8988T (cell line): ENCODE measurements at places on chromosomes 6 and 20.

- DNase-seq = no peak
These were observed 583.7 kb downstream of the EPM2A start for GRCh38 chr6:145151624-145152023.

GRCh38 chr6:36095497-36096391 lies 34.6 kb upstream of the MAPK13 start:
- DNase-seq = no peak

DNA sequence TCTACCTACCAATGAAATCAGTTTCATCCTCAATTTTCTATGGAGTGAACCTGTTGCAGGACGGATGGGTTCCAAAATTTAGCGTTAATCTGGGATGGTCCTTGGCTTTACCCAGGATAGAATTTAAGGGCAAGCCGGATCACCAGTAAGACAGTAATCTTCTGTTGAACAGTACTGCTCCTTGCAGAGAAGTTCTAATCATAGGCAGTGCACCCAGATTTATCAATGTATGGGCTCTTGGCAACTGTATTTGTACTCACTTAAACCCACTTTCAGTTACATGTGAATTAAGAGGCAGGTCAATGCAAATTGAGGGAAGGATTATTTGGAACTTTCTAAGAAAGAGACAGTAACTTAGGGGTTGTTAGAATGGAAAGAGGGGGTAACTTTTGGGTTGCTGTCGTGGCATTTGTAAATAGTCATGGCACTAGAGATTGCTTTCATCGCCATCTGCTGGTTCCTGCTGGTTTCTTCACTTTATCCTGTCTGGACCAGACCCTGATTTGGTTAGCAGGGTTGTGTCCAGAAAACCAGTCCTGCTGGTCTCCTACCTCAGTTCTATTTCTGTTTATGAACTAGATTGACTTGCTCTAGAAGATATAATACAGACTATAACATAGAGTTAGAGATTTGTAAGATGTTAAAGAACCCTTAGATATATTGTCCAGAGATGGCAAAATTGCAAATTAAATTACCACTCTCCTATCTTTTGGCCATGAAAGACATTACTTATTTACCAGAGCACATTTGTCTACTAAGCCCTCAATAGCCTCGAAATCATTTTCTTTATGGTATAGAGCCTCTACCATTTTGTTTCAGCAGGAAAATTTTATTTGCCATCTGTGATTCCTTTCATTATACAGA lies 646.3 kb downstream of the UTRN start:
- no peak for DNase-seq

GRCh38 chr6:17905611-17906592 lies 81.5 kb downstream of the KIF13A start:
- no peak for DNase-seq

GRCh38 chr6:105786890-105787655 lies 299.1 kb upstream of the PRDM1 start:
- DNase-seq = no peak

DNA sequence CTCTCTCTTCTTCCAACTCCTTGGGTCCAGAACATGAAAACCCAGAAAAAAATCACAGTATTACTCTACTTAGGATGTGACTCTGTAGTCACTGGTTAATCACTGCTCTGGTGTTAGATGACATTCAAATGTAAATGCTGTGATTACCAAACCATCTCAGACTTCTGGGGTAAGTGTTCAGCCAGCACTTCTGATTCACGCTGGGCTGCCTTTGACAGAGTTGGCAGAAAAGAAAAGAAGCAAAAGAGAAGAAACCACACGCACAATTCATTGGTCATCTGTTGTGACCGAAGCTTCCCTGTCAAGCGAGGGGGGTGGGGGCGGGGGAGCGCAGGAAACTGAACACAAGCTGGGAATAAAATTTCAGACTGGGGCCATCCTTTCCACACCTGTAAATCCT lies 82.7 kb downstream of the PSMG4 start:
- no peak for DNase-seq

GRCh38 chr6:167849846-167850459 lies 23.2 kb downstream of the AFDN start:
- DNase-seq = no peak

DNA sequence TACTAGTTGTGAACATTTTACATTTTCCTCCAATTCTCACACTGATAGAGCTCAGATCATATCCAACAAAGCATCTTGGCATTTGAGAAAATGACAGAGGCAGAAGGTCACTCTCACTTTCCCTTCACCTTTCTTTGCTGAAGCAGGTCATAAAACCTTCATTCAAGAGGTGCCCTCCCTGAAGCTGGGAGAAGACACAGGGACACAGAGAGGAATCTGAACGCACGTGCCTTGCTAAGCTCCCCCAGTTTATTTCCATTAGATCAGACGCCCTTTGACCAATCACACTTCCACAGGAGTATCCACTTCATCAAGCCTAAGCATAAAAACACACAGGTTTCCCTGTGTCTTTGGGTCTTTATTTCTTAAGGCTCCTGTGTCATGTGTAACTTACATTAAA lies 9.2 kb upstream of the MBOAT1 start:
- no peak for DNase-seq

DNA sequence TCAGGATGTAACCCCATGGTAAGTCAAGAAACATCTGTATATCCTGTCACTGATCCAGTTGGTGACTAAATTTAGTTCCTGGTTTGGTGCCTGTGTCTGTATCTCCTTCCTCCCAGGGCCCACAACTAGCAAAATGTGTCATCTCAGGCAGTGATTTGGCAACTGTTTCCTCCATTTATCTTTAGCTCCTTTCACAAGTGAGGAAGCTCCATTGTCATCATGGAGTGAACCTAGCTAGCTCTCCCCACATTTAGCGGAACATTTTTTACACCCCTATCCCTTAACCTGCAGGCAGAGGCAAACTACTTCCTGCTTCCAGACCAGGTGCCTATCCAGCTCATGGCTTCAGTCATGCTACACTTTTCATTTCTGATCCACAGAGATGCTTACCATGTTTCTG lies 99.5 kb downstream of the IPCEF1 start:
- DNase-seq = no peak

DNA sequence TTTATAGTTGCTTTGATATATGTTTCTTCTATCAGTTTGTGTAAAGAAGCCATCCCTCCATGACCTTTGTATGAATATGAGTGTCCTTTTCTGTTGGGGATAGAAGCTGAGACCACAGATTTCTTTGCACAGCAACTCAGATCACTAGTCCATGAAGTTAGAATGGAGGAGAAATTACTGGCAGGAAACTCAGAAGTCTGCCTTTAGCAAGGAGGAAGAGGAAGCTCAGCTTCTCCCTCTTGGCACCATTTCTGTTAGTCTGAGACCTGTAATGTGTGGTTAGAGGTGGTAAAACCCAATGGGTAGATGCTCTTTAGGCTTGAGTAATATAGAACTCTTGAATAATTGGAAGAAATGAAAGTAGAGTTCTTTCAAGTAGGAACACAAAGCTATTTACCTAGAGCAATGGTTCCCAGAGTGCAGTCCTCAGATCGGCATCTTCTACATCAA lies 995.3 kb upstream of the FLRT3 start:
- no peak for DNase-seq

GRCh38 chr6:127267646-127268625 lies 1.3 kb downstream of the RNF146 start:
- no peak for DNase-seq

DNA sequence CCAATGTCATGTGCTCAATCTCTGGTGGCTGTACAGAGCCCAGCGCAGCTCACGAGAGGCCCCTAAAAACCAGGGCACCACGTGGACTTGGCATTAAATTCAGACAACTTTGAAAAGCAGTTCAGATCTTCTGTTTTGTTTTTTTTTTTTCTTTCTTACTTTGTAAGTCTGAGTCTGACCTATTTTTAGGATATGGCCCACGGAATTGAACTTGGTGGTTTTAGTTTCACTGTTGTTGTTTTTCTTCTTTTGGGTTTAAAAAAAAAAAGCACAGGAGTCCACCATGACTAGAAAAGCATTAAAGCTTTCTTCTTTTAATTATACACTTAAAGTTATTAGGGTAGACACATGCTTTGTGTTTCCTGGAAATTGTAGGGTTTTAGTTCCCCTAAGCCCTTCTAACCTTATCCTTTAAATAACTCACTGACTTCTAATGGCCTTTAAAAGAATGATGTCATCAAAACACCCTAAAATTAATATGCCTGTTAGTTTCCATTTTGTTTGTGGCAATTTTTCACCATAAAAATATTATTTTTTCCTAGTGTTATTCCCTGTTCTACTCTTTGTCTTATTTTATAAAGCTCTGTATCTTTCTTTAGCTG lies 48.5 kb upstream of the CCN2 start:
- no peak for DNase-seq

GRCh38 chr6:2666906-2667575 lies 83.7 kb downstream of the MYLK4 start:
- DNase-seq = no peak

- no peak for DNase-seq
These were observed 16.9 kb downstream of the EFCAB8 start for GRCh38 chr20:32875673-32876072.

DNA sequence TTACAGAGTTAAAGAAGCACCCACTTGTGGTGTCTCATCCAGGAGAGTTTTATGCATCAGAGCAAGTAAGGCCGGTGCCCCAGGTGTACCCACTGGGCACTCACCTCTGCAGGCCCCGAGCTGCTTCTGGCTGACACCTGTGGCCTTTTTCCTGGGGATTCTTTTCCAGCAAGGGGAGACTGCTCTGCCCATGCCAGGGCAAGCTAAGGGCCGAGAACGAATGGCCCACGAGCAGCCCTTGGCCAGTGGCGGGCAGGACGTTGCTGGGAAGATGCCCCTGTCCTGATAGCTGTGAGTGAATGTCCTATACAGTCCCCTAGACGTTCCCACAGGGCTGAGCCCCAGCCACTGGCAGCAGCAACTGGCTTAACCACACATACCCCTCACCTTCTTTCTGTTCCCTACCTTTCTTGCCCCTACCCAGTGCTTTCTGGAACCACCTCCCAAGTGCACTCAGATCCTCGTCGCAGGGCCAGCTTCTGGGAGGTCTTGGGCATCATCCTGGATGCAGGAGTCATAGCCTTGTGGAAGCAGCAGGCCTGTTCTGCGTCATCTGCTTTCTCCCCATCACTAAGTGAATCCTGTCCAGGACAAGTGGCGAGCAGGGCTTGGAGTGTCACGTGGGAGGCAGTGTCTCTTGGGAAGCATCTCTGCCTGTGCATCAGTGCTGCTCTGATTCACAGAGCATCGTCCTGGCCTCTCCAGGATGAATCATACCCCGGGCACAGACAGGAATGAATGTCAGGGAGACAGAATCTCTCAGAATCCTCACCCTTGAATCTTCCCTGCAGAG lies 32.5 kb downstream of the SYNDIG1 start:
- no peak for DNase-seq

- no peak for DNase-seq
These were observed 19.0 kb upstream of the STX11 start for GRCh38 chr6:144131248-144131709.

GRCh38 chr6:37317312-37318038 lies 36.3 kb upstream of the RNF8 start:
- no peak for DNase-seq

GRCh38 chr6:139392794-139393193 lies 18.3 kb upstream of the CITED2 start:
- DNase-seq = no peak

DNA sequence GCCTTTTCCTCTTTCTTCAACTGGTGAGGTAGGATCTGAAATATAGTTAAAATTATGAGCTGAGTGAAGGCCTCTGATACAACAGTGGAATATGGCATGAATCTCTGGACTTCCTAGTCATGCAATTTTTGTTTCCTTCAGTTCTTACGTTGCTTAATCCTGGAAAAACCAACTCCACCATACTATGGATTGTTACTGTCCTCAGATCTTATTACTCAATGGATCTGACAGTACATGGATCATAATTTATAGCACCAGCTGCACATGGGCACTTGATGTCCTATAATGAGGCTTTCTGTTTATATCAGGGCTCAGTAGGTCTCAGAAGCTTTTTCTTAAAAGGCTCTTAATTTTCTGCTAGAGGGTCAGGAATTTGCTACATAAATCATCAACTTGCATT lies 1341.0 kb upstream of the EYS start:
- DNase-seq = no peak

DNA sequence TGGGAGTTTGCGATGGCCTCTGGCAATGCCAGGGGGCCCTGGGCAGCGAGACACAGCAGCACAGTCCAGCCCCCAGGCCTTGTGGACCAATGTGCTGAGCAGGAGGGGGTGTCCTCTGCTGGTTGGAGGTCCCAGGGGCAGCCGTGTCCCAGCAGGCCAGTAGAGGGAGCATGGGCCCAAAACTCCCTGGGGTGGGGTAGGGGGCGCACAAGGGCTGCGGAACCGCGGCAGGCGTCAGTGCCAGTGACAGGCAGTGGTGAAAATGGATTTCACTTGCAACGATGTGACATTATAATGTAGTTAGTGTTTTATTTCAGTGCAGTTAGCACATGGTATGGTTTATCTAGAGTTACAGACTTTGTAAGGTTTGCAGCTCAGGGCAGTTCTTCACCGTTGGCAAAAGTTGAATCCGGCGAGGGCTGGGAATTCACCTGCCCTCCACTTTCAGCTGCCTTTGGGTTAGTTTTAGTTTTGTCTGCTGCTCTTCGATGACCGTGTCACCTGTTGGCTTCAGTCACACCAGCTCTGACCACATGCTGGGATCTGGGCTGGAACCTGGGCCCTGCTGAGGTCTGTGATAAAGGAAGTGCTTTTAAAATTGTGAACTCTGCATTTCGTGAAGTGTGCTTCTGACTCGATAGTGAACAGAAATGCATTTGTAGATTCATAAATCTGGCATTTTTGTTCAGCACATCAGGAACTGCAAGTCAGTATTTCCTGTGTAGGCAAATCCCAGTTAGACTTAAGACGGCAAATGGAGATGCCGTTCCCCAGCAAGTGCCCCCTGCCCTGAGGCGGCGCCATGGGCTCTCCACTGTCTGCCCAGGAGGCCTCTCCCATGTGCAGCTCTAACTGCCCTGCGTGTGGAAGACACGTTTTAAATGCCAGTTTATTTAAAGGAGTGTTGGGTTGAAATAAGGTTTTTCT lies 46.8 kb downstream of the PYGB start:
- DNase-seq = peak; percentile 98

DNA sequence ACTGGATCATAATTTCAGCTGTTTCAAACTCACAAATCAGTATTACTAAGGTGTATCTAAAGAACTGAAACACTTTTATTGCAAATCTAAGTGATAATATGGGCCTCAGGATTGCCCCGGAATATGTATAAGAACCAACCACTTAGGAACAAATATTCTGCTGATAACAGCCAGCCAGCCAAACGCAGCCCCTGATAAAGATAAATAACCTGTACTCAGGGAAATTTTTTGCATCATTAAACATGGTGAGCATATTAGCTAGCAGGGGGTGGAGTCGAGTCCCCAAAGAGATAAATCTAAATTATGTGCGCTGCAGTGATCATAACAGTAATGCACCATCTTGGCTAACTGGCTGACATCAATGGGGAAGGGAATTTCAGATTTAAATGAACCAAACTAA lies 410.2 kb upstream of the MAP3K7 start:
- no peak for DNase-seq

DNA sequence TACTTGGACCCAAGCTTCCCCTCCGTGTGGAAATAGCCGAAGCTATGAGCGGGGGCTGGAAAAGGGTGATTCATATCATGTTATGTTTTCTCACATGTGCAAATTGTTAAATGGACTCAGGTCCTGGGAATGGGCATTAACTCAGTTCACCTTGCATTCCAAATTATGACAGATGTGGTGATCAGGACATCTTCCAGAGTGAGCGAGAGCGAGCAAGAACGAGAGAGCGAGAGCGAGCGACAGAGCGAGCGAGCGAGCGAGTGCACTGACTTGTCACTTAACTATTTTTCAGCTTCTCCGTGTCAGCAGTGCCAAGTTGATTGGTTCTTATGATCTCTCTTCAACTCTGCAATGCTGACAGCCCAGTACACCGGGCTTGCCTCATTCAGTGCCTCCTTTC lies 437.4 kb upstream of the NRSN1 start:
- no peak for DNase-seq

GRCh38 chr6:143595251-143596036 lies 82.3 kb upstream of the PHACTR2 start:
- DNase-seq = no peak
